ENCODE measurements at places on chromosomes 3 and 15. TPM values are rescaled to one million over a fixed set of nuclear protein-coding genes. Genes with fewer than 3 reads are reported as not detected.

DNA sequence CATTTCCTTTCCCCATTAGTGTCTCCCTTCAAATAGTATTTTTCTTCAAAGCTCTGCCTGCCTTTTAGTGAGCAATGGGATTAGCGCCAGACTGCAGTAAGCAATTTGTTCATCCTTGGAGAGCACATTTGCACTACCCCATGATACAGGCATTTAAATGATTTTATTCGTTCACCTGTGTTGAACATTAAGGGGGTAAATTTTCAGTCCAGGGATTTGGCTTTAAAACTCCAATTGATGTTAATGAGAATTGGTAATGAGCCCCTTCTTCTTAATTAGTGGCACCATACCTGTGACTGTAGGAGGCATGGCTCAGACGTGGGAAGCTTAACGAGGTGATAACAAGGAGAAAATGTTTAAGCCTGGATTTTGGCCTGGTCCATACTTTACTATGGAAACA, 161.4 kb upstream of the NANOGP8 start:
- DNase-seq = peak; percentile 71
- no peaks in the 10 kb centered on the region for H3K36me3 ChIP-seq
- no peak overlapping the region for H3K27ac ChIP-seq
- no peak overlapping the region for H3K4me3 ChIP-seq
- H3K4me1 ChIP-seq = peaks cover 6% of the 10 kb centered on the region
- no peaks in the 10 kb centered on the region for H3K27me3 ChIP-seq

Gene SPATA12
- total RNA-seq = not detected

DNA sequence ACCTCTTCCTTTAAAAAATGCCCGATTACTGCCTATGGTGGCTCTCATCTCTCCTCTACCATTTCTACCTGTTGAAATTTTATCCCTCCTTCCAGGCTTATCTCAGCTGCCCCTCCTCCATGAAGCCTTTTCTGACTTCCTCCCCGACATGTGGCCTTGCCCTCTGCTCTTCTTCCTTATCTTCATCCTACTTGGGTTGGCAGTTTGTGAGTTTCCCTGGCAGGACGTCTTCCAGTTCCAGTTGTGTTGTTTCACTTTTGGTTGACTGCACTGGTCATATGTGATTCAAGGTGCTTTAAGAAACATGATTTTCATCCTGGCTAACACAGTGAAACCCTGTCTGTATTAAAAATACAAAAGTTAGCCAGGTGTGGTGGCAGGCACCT, 4.4 kb downstream of the DLL4 start:
- H3K36me3 ChIP-seq = no peaks in the 10 kb centered on the region
- no peak for DNase-seq
- no peak overlapping the region for H3K27ac ChIP-seq
- H3K27me3 ChIP-seq = peaks cover 79% of the 10 kb centered on the region
- no peak overlapping the region for H3K4me3 ChIP-seq

DNA sequence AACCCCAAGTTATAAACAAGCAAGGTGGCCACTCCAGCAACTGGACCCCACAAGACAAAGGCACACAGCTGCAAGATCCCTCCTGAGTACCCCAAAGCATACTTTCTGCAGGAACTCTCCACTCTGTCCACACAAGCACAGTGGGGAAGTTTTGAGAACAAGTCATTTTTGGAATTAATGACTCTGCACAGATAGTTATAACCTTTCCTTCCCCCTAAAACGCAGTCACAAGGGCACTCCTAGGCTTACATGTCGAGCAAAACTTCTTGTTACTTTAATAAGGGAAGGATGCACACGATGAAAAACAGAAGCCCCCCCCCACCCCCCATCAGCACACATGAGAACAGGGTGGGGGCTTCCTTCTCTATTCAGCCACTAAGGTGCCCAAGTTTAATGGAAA, 1.2 kb downstream of the STIMATE start:
- H3K36me3 ChIP-seq = peaks cover 12% of the 10 kb centered on the region
- no peak overlapping the region for H3K27ac ChIP-seq
- H3K4me3 ChIP-seq = peak overlapping the region; percentile 90

Gene CCPG1
- 40.7 TPM for total RNA-seq

- H3K27me3 ChIP-seq = no peaks in the 10 kb centered on the region
- H3K4me3 ChIP-seq = no peak overlapping the region
- H3K36me3 ChIP-seq = no peaks in the 10 kb centered on the region
- DNase-seq = no peak
- H3K4me1 ChIP-seq = no peaks in the 10 kb centered on the region
These were observed 54.7 kb downstream of the FOXP1 start for GRCh38 chr3:71528816-71529215.

DNA sequence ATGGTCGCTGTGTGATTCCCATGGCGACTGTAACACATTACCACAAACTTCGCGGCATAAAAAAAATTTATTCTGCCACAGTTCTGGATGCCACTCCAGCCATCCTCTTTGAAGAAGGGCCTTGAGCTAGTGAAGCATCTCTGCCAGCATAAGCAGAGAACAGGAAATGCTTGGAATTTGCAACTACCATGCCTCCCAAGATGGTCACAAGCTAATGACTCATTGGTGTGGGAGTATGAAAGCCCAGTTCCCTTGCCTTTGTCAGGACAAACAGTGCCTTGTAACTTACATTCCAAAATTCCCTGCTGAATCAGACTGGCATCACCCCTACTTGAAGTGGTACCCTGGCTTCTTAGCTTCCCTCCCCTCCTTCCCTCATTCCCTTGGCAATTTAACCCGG, 129.7 kb downstream of the PROS1 start:
- no peak overlapping the region for H3K4me3 ChIP-seq
- no peaks in the 10 kb centered on the region for H3K4me1 ChIP-seq
- H3K27me3 ChIP-seq = no peaks in the 10 kb centered on the region
- no peak overlapping the region for H3K27ac ChIP-seq

Gene CLDN1
- 8.7 TPM for total RNA-seq

Gene CNTN6
- total RNA-seq = 0.14 TPM

DNA sequence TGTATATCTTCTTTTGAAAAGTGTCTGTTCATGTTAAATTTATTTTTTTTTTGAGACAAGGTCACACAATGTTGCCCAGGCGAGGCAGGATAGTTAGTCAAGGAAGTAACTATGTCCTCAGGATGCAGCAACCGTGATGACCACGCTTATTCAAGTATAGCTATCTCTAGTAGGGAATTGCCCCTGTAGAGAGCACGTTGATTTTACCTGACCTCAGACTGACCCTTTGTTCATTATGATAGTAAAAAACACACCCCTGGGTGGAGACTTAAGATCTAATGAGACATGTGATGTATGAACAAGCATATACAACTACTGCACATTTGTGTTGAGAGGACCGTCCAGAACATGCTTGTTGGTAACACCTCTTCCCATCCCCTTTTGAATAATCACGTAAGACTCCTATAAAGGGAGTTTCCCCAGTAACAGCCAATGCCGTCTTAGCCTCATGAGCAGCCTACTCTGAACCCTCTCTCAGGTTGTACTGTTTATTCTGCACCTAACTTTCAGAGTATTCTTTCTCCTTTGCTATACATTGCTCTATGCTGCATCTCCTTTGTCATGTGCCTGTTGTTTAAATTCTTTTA, 32.9 kb downstream of the ZNF621 start:
- no peak overlapping the region for H3K4me3 ChIP-seq
- H3K4me1 ChIP-seq = no peaks in the 10 kb centered on the region
- DNase-seq = no peak
- H3K27ac ChIP-seq = no peak overlapping the region

DNA sequence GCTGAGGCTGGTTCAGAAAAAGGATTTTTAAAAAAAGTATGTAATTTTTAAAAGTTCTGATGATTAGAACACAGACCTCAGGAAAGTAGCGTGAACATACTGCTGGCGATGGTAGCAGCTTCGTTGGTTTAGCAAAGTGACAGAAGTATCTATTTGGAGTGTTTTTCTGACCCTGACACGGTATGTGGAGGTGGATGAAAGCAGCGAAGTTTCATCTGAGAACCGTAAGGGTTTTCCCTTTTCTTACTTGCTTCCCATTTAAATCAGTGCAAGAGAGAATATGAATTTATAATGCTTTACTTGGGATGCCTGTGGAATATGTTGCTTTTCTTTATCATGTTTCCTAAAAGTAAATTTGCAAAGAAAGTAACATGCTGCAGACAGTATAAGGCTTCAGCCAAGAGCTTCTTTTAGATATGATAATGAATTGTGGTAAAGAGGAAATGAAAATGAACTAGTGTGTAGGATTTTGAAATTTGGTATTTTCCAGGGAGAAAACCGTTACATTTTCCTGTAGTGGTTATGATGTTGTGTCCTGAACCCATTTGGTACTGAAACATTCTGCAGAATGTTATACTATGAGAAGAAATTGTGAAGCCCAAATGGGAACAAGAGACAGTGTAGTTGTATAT, 3.9 kb downstream of the CHST2 start:
- DNase-seq = no peak
- no peak overlapping the region for H3K27ac ChIP-seq
- H3K4me1 ChIP-seq = no peaks in the 10 kb centered on the region
- peaks cover 15% of the 10 kb centered on the region for H3K27me3 ChIP-seq
- H3K36me3 ChIP-seq = no peaks in the 10 kb centered on the region

DNA sequence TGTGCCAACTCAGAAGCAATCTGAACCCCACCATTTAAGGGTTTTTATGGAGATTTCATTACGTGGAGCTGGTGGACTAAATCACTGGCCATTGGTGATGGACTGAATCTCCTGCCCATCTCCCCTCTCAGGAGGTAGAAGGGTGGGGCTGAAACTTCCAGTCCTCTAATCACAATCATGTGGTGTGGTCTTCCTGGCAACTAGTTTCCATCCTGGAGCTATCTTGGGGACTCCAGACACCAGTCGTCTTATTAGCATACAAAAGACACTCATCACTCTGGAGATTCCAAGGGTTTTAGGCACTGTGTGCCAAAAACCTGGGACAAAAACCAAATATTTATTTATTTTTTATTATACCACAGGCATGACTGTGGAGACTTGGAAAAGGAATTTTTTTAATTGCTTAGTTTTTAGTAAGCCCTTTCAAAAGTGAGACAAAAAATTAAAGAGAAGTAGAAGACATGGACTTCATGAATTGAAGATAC, 203.6 kb downstream of the WNT5A start:
- H3K27me3 ChIP-seq = no peaks in the 10 kb centered on the region
- no peaks in the 10 kb centered on the region for H3K36me3 ChIP-seq
- no peaks in the 10 kb centered on the region for H3K4me1 ChIP-seq
- peak; percentile 49 for DNase-seq
- no peak overlapping the region for H3K4me3 ChIP-seq

Gene SLC2A2
- 0.20 TPM for total RNA-seq

Gene P2RY14
- total RNA-seq = not detected

- no peak for DNase-seq
- H3K27ac ChIP-seq = no peak overlapping the region
- peaks cover 4% of the 10 kb centered on the region for H3K36me3 ChIP-seq
- H3K4me1 ChIP-seq = no peaks in the 10 kb centered on the region
- H3K27me3 ChIP-seq = no peaks in the 10 kb centered on the region
These were observed 71.9 kb downstream of the PFN2 start for GRCh38 chr3:149898771-149899170.

Data from endodermal cell (in vitro differentiated cells).